ENCODE measurements at places on chromosomes 7 and 10. TPM values are rescaled to one million over a fixed set of nuclear protein-coding genes. Genes with fewer than 3 reads are reported as not detected.

- no peak for DNase-seq
Measured at GRCh38 chr10:21728618-21729017, 194.6 kb downstream of the MLLT10 start.

DNA sequence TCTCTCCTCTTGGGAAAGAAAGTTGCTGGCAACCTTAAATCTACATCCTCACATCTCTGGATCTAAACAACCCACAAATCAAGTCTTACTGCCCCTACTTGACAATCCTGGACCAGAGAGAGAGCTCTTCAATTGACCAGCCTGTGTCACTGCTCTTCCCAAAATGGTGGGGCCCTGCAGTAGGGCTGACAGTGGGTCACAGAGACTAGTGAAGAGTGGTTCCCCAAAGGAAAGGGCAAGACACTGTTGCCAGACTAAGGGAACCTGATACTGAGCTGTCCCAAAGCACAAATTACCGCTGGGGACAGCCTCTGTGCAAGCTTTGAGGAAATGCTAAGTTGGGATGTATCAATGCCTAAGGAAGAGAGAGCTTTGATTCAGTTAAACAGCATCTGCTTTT lies 4.5 kb upstream of the GPRIN2 start:
- DNase-seq: no peak

DNA sequence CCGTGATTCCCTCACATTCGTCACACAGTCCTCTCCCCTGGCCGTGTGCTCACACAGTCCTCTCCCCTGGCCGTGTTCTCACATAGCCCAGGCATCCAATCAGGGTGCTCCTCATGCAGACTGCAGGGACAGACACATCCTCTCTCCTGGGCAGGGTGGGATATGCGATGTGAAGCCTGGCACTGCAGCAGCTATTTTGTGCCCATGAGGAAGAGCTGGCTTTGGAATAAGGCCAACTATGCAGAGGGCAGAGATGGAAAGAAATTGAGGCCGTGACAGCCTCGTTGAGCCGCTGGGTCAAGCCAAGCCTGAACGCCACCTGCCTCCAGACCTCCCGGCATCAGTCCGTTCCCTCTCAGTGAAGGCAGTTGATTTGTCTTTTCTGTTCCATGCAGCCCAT lies 35.8 kb downstream of the FOXL3 start:
- DNase-seq: no peak

- no peak for DNase-seq
Measured at GRCh38 chr7:115505136-115505535, 525.4 kb downstream of the TFEC start.

GRCh38 chr10:78184851-78185692 lies 151.4 kb downstream of the RPS24 start:
- no peak for DNase-seq

DNA sequence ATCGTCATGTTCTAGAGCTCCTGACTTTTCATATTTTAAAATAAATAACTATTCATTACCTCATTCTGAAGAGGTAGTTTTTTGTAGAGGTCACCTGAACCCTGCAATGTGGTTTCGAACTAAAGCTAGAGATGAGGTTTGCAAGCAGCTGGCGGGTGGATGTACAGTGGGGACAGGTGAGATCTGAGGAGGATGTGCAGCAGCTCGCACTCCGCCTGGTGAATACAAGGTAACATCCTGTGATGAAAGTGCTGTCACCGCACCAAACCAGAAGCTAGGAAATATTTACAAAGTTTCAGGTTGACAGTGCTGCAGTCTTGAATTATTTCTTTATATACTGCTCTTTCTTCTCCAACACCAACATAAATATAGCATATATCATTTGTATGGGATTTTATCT lies 26.5 kb downstream of the NDUFB2 start:
- no peak for DNase-seq

DNA sequence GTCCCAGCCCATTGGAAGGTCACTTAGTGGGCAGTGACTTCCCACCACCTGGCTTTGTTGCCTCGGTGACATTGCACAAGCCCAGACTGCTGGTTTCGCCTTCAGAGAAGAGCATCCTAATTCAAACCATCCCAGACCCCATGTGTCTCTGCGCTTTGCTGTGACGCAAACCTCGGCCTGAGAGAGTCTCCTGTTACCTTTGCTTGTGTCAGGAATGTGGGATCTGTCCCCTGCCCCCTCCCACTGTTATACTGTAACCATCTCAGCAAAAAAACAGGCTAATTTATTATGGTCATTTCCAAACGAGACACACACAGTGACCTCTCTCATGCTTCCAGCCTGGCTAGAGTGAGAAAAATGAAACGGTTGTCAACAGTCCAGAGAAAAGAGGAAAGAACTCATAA lies 25.0 kb upstream of the AQP1 start:
- no peak for DNase-seq

GRCh38 chr7:134905375-134905774 lies 80.9 kb upstream of the AGBL3 start:
- DNase-seq: peak; percentile 31

GRCh38 chr7:7883394-7883793 lies 85.2 kb upstream of the GLCCI1 start:
- no peak for DNase-seq

DNA sequence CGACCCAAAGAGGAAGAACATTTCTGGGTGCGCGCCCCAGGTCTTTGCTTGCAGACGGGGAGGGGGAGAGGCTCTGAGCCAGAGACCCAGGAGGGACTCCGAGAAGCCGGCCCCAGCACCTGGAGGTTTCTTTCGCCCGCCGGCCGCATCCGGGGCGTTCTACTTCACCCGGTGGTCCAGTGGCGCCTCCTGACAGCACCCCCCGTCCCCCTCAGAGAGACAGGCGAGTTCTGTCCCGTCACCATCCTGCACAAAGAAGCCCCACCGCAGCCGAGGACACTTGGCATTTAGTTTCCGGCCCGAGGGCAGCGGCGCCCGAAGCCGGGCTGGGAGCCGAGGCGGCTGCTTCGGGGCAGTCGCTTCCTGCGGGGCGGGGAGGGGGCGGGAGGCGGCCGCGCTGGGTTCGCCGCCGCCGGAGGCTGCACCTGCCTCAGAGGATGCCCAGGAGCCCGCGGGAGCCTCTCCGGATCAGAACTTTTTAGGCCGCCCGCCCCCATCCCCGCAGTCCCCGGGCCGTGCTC lies at the start of gene TMEM178B:
Gene TMEM178B, plus strand, starts transcription at position 424 of the 521 bp plus-strand sequence.
- no peak for DNase-seq

DNA sequence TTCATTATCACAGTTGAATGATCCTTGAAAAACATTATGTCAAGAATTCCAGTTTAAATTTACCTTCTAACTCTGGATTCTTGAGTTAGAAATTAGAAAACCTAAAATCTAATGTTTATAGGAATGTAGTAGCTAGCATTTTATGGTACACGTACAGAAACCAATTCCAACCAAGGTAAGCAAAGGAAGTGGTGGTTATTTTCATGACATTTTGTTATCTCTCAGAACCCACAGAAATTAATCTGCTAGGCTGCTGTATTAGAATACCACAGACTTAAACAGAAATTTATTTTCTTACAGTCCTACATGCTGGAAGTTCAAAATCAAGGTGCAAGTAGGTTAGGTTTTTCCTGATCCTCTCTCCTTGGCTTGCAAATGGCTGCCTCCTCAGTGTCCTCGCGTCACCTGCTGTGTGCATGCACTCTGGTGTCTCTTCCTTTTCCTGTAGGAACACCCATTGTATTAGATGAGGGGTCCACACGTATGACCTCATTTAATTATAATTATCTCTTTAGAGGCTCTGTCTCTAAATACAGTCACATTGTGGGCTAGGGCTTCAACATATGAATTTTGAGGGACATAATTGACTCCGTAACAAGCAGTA lies 8.5 kb upstream of the CSTF2T start:
- DNase-seq: no peak

- DNase-seq: no peak
Measured at GRCh38 chr10:5896208-5897052, 6.4 kb downstream of the FBH1 start.

GRCh38 chr10:61163403-61163802 lies 219.4 kb upstream of the RHOBTB1 start:
- no peak for DNase-seq

- DNase-seq: no peak
Measured at GRCh38 chr7:140525743-140526142, 46.4 kb upstream of the MKRN1 start.

GRCh38 chr7:123974326-123974908 lies 49.4 kb downstream of the SPAM1 start:
- DNase-seq: no peak

DNA sequence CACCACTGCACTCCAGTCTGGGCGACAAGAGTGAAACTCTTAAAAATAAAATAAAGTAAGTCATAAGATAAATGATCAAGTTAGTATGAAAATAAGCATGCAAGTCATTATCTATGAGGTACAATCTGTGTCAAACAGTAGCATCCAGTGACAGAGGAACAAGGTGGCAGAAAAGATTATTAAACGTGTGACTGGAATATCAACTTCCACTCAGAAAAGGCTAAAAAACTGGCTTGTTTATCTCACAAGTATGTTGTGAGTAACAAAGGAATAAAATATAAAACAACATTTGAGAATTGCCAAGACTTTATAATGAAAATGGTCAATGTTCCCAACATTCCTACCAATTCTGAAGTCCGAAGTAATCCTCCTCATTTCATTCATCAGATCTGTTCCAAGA lies 30.3 kb downstream of the ITGB1 start:
- no peak for DNase-seq

- DNase-seq: no peak
Measured at GRCh38 chr10:125533866-125534265, 149.1 kb downstream of the TEX36 start.

DNA sequence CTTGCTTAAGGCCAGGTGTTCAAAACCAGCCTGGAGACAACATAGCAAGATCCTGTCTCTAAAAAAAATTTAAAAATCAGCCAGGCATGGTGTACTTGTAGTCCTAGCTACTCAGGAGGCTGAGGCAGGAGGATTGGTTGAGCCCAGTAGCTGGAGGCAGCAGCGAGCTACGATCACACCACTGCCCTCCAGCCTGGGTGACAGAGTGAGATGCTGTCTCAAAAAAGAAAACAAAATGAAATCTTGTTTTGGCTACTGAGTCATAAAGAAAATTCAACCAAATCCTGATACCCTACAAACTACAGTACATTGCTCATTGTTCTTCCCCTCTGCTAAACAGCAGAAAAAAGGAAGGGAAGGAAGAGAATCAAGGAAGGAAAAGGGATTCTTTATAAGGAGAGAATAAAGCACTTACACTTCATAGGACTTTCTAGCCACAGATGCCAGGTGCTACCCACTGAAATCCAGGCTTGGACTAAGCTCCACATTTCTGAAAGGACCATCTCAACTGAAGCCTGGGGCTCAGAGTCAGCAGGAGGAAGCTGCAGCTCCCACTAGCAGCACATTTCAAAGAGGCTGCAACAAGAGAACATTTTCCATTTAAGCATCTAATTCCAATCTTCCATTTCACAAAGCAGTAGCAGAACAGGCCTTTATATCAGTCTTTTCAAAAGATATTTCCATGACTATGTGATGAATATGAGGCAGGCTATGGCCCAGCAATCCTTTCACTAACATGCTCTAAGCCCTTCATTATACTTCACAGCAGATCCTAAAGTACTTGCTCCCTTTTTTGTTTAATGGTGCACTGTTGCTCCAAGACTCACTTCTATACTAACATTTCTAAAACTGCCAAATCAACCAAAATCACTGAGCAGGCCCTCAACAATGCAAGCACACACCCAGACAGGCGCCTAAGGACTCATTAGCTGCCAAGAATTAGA lies 13.5 kb downstream of the TNPO3 start:
- no peak for DNase-seq

GRCh38 chr10:7967035-7967434 lies 87.5 kb upstream of the GATA3 start:
- DNase-seq: no peak

- peak; percentile 64 for DNase-seq
Measured at GRCh38 chr10:124641282-124642087, 102.7 kb downstream of the FAM53B start.

- no peak for DNase-seq
Measured at GRCh38 chr10:15483215-15484075, 112.4 kb upstream of the FAM171A1 start.

DNA sequence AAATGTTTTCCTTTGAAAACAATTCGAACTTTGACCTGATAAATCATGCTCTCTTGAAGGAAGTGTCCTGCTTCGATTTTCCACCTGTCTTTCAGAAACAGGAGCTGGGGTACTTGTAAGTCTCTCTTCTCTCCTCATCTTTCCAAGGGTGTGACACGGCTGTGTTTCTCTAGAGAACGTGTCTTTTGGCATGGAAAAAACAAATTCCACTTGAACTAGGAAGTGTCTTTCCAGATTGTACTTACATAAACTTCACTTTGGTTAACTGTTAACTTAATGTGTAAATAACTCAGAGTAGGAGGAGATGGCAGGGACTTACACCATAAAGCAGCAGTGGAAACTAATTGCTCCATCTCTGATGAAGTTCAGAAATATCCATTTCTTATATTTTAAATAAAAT lies 4.2 kb upstream of the CALCR start:
- no peak for DNase-seq

DNA sequence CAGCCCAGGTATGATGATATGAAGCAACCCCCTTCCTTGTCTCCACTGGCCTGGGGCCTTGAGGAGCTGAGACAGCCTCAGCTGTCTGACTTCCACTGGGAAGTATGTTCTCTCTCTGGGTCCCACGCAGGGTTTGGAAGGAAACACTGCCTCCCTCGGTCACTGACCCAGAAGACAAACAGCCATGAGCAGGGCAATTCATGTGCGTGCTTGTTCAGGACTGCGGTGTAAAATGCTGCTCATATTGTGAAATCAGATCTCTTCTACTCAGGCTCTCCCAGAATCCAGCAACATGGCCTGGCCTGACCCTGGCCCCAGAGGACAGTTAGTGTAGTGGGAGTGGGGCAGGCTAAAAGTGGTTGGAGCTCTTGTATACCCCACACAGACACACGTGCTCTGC lies 2.8 kb downstream of the CLCN1 start:
- no peak for DNase-seq

- DNase-seq: no peak
Measured at GRCh38 chr10:48456808-48457761, 147.8 kb downstream of the ARHGAP22 start.

DNA sequence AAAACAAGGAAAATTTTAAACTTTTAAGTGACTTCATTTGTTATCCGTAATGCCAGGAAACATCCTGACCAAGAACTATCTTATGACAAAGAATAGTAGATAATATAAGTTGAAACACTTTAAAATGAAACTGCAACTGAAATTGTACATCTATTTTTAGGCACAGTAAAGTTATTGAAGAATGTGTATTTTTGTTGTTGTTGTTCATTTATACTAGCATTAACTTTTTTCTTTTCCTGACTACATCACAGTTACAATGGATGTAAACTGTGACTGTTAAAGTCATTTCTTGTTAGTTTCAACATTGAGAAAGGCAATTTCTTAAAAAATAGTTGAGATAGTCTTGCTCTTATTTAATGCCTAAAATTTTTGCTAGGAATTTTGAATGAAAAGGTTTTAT lies 2.6 kb downstream of the CPED1 start:
- no peak for DNase-seq

GRCh38 chr10:32943395-32943794 lies 14.6 kb downstream of the ITGB1 start:
- no peak for DNase-seq

TASOR2 gene
- 39.9 TPM for total RNA-seq

NPS gene
- total RNA-seq: not detected

GCK gene
- total RNA-seq: 0.49 TPM

PRSS37 gene
- not detected for total RNA-seq

EEPD1 gene
- total RNA-seq: 7.1 TPM

SPDYE11 gene
- total RNA-seq: not detected

TMEM72 gene
- not detected for total RNA-seq

FAM131B gene
- total RNA-seq: 0.47 TPM

CRYGN gene
- 0.41 TPM for total RNA-seq

AS3MT gene
- total RNA-seq: 17.2 TPM

STOX1 gene
- total RNA-seq: 0.33 TPM

RELN gene
- total RNA-seq: 0.44 TPM

SYCE1 gene
- 0.44 TPM for total RNA-seq
